ENCODE measurements at places on chromosomes 11 and 22.

GRCh38 chr11:108663154-108663877 lies 1.6 kb upstream of the DDX10 start:
- no peak for DNase-seq

- no peak for DNase-seq
These were observed 33.8 kb upstream of the SCUBE1 start for GRCh38 chr22:43376765-43377547.

DNA sequence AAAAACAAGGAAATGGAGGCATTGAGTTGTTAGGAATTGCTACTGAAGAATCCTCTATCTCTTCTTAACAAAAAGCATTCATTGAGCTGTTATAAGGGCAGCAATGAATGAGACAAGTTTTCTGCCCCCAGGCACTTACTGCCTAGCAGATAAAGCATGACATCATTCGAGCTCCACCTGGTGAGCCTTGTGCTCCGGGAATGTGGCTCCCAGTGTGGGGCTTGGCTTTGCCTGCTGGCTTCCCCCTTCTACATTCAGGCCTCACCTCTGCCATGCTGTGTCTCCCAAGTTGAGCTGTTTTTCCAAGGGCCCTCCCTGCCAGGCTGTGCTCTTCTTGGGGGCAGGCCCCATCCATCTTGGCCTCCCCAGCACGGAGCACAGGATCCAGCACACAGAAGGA lies 56.9 kb upstream of the EIF3D start:
- DNase-seq = no peak

DNA sequence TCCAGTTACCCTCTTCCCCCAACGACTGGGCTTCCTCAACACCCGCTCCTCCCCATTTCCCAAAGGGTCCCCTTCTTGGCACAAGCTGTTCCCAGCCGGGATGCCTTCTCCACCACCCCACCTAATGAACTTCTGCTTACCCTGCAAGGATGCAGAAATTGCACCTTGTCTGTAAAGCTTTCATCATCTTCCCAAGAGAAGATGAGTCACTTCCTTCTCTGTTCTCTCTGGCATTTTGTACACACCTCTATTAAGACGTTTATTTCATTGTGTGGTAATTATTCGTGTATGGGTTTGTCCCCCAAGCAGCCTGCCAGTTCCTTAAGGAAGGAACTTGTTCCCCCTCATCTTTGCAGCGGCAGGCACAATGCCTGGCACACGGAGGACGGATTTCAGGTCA lies 351.1 kb downstream of the CADM1 start:
- DNase-seq = no peak

DNA sequence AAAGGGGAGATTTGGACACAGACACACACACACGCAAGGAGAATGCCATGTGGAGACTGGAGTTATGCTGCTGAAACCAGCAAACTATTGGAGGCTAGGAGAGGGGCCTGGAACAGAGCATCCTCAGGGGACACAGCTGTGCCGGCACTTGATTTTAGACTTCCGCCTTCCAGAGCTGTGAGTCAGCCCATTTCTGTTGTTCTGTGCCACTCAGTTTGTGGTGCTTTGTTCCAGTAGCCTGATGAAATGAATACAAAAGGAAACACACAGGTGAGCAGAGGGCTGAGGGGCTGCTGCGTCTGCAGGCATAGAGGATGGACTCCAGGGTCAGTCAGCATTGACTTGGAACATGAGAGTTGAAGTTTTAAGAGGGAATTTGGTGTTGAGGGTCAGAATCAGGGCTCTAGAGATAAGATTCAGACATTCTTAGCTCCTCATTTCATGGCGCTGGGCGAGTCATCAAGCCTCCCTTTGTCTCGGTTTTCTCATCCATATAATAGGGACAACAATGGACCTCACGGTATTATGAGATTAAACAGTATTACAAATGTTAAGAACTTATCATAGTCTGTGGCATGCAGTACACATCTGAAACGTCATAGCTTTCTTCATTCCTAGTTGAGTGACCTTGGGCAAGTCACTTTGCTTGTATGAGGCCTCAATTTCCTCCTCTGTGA lies 191.0 kb downstream of the MIAT start:
- no peak for DNase-seq

- no peak for DNase-seq
These were observed 12.1 kb downstream of the CHST1 start for GRCh38 chr11:45653277-45653676.
